ENCODE measurements at places on chromosomes 16 and 17.
A peak's percentile ranks its signal among the peaks of the same experiment; 100 is the strongest.

DNA sequence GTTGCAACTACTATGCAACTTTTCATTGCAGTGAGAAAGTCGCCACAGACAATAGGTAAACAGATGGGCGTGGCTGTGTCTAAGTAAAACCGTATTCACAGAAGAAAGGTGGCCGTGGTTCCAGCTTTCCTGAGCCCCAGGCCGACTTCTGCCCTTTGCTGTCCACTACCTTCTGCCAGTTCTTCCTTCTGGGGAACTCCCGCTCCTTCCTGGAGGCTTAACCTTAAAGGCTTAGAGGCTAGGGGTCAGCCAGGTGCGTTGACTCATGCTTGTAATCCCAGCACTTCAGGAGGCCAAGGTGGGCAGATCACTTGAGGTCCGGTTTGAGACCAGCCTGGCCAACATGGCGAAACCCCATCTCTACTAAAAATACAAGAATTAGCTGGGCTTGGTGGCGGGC lies 2.1 kb upstream of the SEPTIN12 start:
- no peak for ATAC-seq

- no peak for ATAC-seq
These were observed 37.4 kb upstream of the TRAP1 start for GRCh38 chr16:3754772-3755171.

- ATAC-seq = no peak
These were observed 6.1 kb downstream of the HIRIP3 start for GRCh38 chr16:29989111-29989858.

GRCh38 chr16:52191531-52192134 lies 355.3 kb downstream of the TOX3 start:
- ATAC-seq = no peak

- ATAC-seq = no peak
These were observed 8.0 kb downstream of the POLR3K start for GRCh38 chr16:45454-45853.

DNA sequence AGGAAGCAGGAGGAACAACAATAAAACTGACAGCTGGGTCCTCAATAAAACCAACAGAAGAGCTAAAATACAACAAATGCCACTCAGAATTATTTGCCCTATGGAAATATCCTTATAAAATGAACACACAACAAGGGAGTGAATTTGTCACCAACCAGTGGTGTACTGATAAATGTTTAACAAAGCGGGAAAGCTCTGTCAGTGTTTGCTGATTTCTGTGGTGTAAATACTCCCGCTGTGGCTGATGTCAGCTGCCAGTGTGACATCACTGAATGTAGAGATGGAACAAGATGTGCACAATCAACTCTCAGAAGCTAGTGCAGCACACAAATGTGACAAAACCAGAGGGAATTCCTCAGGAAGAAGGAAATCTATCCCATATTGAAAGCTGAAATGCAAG lies 51.9 kb downstream of the CDYL2 start:
- no peak for ATAC-seq

GRCh38 chr16:4733747-4734062 lies 366 bp downstream of the ANKS3 start:
- ATAC-seq = peak; percentile 6

- ATAC-seq = no peak
These were observed 87.4 kb upstream of the COX10 start for GRCh38 chr17:13981881-13982280.

- no peak for ATAC-seq
These were observed 393 bp downstream of the ANKRD11 start for GRCh38 chr16:89489898-89490438.

DNA sequence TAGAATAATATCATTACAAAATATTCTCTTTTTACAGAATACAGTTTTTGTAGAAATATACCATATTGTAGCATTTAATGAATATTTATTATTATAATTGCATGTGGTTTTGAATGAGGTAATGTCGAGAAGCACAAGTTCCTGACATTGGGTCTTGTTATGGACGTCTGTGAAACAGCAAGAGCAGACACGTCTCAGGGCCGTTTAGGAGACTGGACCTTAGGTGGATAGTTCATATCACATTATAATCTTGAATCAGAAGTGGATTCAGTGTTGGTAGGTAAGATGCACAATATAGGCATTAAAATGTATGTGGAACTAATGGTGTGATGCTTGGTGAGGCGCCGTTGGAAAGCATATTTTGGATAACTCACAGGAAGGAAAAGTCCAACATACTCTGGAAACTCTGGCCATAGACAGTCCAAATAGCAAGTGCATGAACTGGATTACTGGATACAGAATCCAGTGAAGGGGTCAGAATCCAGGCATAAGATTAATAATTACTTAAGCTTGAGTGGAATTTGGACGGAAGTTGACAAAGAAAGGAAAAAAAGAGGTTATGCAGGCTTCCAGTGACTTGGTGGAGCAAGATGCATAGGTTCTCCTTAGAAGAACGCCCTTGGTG lies 17.2 kb downstream of the ABCA8 start:
- ATAC-seq = no peak

- peak; percentile 14 for ATAC-seq
These were observed at the start of gene MMP25 for GRCh38 chr16:3045758-3046640. TSS of gene MMP25 (plus strand) at chr16:3046561. CDS start at chr16:3046918, 357 bp downstream.
